ENCODE measurements at places on chromosomes 5 and 9.

DNA sequence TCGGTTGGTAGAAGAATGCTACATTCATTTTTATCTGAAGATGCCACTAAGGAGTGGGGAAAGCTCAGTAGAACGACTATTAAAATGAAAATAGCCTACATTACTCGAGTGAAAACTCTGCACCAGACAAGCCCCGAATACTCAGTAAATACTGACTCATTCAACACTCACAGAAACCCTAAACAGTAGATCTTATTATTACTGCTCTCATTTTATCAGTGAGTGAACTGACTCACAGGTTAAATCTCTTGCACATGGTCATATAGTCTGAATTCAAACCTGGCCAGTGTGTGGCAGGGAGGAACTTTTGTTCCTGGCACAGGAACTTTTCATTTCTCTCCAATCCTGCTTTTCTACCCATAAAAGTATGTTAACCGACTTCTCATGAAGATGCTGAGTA lies 9.6 kb upstream of the PAPPA start:
- DNase-seq: no peak

GRCh38 chr9:21266733-21267484 lies 27.1 kb upstream of the IFNA14 start:
- no peak for DNase-seq

GRCh38 chr9:109440117-109440515 lies 58.0 kb downstream of the PTPN3 start:
- DNase-seq: no peak

DNA sequence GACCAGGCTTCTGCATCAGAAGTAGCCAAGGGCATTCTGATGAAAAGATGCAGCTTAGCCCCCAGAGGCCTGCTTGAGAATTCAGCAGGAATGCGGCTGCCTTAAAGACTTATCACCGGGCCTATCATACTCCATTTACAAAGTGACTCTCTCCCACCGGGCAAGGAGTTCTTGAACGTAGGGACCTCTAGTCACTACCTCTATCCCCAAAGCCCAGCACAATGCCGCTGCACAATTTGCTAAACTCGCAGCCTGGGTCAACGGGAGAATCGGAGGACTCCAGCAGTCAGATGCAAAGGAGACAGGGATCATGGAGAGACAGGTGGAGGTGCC lies 661 bp downstream of the PDCL start:
- peak; percentile 35 for DNase-seq

- DNase-seq: no peak
Observed at GRCh38 chr9:34505370-34506120, 17.2 kb downstream of the ENHO start.

GRCh38 chr5:124253203-124253810 lies 493.1 kb downstream of the ZNF608 start:
- no peak for DNase-seq

- no peak for DNase-seq
Observed at GRCh38 chr5:131641494-131641893, 6.5 kb upstream of the RAPGEF6 start.

GRCh38 chr5:6733411-6734242 lies 20.4 kb downstream of the TENT4A start:
- DNase-seq: no peak

GRCh38 chr5:93589829-93590215 lies 6.8 kb downstream of the NR2F1 start:
- DNase-seq: no peak

- DNase-seq: no peak
Observed at GRCh38 chr9:110370315-110370714, 32.7 kb upstream of the TXNDC8 start.

DNA sequence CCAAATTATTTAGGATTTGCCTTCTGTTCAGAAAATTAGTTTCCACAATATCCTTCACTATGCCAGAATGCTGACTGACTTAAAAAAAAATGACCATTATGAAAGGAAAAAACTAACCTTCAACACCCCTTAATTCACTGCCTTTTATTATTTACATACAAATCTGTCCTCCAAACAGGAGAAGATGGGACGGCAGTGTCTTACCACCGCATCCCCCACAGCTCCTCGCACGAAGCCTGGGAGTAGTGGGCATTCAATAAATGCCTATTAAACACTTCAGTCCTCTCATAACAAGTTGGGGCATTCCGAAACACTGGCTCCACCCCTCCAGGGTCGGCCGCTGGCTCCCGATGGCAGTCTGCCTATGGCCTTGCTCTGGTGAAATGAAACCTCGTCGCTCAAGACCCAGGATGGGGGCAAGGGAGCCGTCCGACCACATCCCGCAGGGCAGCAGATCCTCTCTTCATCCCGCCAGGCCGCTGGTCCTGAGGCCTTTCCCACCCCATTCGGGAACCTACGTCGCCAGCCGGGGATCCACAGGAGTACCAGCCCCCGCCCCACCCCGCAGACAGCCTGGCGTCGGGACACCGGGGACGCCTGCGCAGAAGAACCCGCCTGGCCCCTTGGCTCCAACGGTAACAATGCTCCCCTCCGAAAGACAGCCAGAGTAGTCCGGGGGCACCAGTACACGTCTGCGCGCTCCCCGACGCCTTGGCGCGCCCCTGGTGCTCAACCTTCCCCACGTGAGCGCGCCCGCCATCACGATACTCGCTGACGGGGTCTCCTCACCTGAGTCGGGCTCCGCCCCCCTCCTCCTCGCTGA lies 613 bp downstream of the ZBTB5 start:
- peak; percentile 35 for DNase-seq

DNA sequence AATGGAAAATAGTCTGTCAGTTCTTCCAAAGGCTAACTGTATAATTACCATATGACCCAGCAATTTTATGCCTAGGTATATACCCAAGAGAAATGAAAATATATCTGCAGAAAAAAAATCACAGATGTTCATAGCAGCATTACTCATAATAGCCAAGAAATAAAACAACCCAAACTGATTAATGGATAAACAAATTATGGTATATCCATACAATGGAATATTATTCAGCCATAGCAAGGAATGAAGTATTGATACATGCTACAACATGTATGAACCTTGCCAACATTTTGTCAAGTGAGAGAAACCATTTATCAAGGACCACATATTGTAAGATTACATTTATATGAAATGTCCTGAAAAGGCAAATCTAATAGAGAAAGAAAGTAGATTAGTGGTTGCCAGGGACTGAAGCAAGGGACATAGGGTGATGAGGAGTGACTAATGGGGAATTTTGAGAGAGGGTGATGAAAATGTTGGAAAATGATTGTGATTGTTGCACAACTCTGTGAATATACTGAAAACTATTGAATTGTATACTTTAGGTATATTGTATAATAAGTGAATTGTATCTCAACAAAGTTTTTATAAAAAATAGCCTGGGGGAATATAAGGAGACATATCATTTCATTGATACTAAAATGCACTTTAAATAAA lies 114.4 kb downstream of the PBX3 start:
- no peak for DNase-seq

GRCh38 chr5:73917433-73917832 lies 291.4 kb downstream of the ARHGEF28 start:
- no peak for DNase-seq

DNA sequence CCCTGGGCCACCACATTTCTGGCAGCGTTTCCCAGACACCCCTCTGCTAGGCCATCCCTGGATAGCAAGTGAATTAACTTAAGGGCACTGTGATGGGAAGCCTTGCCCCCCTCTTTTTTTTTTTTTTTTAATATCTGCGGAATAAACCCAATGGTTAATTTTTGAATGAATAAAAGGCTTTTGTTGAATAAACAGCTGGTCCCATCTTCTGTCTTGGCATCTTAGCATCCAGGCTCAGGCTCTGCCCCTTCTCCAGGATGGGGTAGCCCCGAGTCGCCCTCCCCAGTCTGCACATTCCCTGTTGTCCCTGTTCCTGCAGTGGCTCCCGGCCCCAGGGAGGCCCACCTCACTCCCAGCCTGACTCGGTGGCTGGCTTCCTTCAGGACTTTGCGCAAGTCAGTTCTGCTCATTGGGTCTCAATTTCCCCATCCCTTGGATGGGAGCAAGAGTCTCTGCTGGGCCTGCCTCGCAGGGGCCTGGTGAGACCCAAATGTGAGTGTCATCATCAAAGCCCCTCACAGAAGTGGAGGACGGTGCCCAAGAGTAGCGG lies 29.0 kb upstream of the HMCN2 start:
- DNase-seq: no peak

GRCh38 chr9:36276781-36277181 lies 18.5 kb upstream of the GNE start:
- DNase-seq: no peak

- DNase-seq: no peak
Observed at GRCh38 chr9:71620746-71621145, 147.6 kb downstream of the CEMIP2 start.
